CD4-positive, alpha-beta T cell treated with Interleukin-15 for 1 hour (primary cell): ENCODE measurements at places on chromosomes 2 and 18.

DNA sequence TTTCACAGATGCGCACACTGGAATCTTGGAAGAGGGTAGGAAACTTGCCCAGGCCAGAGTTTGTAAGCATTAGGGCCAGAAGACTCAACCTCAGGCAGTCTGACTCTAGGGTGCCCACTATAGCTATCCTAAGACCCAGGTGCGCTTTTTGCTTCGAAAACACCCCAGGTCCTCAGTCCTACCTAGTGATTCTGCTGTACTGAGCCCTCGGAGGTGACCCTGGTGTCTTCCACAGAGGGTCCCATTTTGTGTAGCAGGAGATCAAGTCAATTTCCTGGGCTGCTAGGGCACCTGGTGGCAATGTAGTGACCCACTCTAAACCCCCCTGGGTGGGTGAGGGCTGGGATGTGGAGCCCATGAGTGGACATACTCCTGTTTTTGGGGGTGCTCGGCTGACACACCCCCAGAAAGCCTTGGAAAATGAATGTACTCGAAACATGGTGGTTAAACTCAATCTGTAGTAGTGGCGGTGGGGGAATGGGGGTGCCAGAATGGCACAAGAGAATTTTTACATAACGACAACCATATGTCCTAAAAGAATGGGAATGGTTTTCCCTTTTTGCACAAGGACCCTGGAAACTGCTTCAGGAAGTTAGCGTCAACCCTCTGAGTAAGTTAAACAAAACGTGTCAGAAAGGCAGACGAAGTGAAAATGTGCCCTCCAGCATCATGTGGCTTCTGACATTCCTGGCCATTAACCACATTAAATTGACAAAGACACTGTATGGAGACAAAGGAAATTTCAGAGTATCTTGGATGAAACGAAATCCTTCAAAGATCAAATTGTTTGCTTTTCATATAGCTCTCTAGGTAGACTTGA, 218.0 kb upstream of the COPS8 start:
- no peak for DNase-seq

DNA sequence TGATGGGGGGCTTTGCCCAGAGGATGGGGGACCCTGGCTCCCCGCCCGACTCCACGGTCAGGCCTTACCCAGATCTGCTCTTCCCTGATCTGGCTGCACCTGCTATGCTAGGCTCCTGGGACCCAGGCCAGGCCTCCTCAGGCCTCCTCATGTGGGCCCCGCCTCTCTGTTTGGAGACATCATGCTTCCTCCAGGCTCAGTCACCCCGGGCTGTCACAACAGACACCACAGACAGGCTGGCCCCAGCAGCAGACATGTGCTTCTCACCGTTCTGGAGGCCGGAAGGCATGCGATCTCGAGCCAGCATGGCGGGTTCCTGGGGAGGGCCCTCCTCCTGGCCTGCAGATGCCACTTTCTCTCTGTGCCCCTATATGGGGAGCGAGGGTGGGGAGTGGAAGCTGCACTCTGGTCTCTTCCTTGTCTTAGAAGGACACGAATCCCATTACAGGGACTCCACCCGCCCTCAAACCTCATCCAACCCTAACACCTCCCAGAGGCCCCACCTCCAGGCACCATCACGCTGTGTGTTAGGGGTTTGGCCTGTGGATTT, 10.8 kb upstream of the NEU4 start:
- no peak for DNase-seq

DNA sequence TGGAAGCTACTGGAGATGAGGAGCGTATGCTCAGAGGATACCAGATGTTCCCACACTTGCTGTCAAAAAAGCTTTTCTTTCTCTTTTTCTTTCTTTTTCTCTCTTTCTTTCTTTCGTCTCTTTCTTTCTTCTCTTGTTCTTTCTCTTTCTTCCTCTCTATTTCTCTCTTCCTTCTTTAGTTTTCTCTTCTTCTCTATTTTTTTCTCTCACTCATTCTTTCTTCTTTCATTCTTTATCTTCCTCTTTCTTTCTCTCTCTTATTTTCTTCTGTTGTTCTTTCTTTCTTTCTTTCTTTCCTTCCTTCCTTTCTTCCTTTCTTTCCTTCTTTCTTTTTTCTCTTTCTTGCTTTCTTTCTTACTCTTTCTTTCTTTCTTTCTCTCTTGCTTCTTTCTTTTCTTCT, 457.6 kb downstream of the CMPK2 start:
- no peak for DNase-seq

- peak; percentile 75 for DNase-seq
Observed at GRCh38 chr18:48715711-48716361, 177.0 kb downstream of the CTIF start.

- no peak for DNase-seq
Observed at GRCh38 chr2:148887350-148888002, 12.4 kb downstream of the KIF5C start.

DNA sequence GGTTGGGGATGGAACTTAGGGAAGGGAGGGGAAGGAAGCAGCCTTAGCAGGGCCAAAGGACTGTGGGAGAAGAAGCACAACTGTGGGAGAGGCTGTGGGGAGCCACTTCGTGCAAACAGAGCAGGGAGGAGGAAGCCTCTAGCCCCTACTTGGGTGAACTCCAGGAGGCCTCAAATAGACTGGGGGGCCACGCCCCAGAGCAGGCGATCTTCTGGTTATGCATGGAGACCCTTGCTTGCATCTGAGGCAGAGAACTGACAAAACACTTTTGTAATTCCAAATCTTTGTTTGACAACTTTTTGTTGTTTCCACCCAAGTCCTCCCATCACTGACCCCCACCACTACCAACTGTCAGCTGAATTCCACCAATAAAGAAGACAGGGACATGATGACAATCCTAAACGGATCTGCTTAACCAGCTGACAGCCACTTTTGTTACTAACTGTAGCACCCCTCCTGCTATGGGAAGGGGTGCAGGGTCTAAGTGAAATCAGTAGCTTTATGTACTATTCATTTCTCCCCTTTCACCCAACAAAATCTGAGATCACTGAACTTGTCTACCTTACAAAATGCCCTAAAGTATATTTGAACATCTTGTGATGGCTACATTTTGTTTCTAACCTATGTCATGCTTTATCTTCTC, 80.5 kb upstream of the CPO start:
- no peak for DNase-seq

- no peak for DNase-seq
Observed at GRCh38 chr2:216648105-216648504, 14.9 kb downstream of the IGFBP2 start.

- DNase-seq = no peak
Observed at GRCh38 chr18:3466045-3466444, 16.1 kb downstream of the TGIF1 start.

DNA sequence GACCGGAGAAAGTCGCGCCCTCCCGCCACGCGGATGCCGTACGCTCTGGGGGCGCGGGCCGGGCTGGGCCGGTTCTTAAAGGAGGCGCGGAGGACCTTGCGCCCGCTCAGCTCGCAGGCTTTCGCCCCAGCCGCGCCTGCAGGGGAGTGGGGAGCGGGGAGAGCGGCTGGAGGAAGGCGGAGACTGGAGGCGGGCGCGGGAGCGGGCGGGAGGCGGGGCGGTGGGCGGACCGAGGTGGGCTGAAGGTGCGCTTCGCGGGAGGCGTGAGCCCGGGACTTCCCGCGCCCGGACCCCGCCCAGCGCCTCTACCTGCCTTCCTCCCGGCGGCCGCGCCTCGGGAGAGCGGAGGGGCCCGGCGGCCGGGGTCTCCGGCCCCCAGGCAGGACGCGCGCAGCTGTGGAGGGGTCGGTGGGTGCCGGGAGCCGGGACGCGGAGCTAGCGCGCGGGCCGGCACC, at the start of gene ADRA2B:
Gene ADRA2B, minus strand, starts transcription at position 148 of the 455 bp plus-strand sequence. CDS start 422 bp downstream, outside the sequence.
- peak; percentile 82 for DNase-seq

- no peak for DNase-seq
Observed at GRCh38 chr2:190655570-190655969, 6.7 kb downstream of the NAB1 start.

DNA sequence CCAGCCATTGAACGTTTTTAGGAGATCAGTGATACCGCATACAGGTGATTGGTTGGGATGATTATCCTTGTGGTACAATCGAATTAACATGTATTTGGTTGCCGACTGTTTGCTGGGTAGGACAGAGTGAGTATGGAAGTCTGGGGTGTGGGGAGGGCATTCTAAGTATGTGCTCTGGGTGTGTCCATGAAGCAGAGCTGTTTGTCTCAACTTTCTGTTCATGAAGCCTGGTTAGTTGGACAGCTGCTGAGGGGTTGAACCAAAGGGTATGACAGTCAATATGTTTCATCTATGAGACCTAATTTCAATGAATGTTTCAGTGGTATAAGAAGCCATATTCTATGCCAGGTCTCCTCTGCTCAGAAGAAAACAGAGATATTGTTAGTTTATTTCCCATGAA, 21.9 kb upstream of the SPTBN1 start:
- no peak for DNase-seq
